ENCODE measurements at places on chromosomes 7 and 10.

DNA sequence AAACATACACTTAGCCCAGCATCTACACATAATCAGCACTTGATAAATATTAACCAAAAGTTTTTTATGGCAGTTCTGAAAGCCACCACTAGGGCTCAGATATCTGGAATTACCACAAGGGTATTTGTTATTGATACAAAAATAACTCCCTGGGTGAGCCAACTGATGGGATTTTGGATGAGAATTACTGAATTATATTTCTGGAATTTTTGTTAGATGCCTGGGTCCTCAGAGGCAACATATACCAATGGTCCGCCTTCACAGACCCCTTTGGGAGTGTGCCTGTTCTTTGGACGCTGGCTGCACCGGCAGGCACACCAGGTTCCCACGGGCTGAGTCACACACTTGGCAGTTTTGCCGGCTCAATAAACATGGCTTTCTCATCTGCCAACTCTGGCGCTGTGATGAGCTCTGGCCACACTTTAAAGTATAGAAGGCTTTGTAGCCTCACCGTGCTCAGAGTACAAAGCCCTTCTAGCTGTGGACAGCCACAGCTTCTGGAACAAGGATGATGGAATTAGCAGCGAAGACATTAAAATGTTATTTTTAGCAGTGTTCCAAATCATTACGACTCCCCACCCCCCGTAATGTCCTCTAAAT lies 24.5 kb upstream of the EEPD1 start:
- peak; percentile 87 for DNase-seq

GRCh38 chr10:8596929-8597472 lies 542.5 kb downstream of the GATA3 start:
- DNase-seq = no peak

- no peak for DNase-seq
These were observed 59.2 kb downstream of the AKR1E2 start for GRCh38 chr10:4885162-4885561.

- DNase-seq = peak; percentile 39
These were observed 44.6 kb upstream of the VDAC2 start for GRCh38 chr10:75165684-75166622.

DNA sequence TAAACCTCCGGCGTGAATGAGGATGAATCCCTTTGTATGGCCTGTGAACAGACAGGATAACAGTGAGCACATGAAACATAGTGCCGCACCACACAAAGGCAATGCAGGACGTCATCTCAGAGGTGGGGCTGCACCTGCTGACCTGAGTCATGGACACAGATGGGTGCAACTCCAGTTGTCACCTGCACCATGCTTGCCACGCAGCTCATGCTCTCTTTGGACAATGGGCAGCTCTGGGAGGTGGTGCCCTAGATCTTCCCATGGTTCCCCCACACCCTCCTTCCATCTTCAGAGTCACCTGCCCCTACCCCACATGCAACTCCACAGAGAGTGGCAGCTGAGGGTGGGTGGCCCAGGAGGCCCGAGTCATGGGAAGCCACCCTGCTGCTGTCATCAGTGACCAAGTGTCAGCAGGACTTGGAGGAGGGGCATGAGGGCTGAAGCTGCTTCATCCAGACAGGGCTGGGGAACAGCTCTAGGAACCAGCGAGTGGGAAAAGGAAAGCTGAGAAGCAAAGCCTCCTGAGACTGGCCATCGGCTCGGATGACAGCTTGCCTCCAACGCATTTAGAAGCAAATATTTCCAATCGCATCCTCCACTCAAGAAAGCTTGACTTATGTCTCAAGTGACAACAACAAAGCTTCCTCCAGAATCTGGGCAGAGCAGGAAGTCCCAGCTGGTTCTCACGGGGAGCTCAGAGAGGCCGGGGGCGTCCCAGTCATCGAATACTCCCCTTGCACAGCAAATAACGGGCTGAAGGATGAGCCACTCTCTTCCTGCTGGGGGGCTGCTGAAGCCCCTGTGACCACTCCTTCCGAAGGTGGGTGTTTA lies 27.1 kb downstream of the VIPR2 start:
- no peak for DNase-seq

DNA sequence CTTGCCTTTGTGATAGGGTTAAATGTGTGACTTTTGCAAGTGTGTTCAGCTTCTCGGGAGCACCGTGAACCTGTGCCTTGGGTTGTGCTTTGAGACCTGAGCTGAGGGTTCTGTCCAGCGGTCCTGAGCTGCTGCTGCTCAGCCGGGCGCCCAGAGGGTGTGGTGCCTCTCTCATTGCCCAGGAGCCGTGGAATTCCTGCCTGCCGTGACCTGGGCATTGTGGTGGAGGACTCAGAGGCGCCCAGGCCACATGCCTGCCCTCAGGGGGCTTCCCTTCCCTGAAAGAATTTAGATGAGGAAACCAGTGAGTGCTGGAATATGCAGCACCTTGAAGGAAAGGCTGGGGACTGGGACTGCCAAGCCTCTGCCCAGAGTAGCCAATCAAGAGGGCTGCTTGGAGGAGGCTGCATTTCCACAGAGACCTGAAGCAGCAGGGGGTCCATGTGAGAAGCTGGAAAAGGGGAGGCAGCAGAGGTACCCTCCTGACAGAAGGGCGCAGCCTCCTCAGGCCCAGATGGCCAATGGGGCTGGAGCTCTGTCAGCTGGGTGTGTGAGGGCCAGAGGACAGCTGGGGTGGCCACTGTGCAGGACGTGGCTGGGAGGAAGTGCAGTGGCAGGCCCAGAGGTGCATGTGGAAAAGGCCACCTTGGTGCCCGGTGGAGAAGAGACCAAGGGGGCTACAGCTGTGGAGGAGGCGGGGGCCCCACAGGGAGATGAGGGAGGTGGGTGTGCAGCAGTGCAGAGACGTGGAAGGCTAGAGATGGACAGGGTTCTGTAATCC lies 107.3 kb downstream of the NKX6-2 start:
- DNase-seq = no peak

DNA sequence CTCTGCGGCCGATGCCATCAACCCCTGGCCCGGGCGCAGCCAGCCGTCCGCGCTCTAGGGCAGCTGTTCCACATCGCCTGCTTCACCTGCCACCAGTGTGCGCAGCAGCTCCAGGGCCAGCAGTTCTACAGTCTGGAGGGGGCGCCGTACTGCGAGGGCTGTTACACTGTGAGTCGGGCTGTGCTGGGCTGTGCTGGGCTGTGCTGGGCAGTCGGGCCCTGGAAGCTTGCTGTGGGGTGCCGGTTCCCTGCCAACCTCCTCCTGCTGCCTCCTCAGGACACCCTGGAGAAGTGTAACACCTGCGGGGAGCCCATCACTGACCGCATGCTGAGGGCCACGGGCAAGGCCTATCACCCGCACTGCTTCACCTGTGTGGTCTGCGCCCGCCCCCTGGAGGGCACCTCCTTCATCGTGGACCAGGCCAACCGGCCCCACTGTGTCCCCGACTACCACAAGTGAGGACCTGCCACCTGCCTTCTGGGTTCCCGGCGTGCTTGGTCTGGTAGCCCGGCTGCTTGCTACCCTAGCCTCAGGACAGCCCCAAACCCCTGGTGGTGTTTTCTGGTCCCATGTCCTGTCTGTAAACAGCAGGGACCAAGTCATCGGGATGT lies 7.5 kb downstream of the ZYX start:
- no peak for DNase-seq

DNA sequence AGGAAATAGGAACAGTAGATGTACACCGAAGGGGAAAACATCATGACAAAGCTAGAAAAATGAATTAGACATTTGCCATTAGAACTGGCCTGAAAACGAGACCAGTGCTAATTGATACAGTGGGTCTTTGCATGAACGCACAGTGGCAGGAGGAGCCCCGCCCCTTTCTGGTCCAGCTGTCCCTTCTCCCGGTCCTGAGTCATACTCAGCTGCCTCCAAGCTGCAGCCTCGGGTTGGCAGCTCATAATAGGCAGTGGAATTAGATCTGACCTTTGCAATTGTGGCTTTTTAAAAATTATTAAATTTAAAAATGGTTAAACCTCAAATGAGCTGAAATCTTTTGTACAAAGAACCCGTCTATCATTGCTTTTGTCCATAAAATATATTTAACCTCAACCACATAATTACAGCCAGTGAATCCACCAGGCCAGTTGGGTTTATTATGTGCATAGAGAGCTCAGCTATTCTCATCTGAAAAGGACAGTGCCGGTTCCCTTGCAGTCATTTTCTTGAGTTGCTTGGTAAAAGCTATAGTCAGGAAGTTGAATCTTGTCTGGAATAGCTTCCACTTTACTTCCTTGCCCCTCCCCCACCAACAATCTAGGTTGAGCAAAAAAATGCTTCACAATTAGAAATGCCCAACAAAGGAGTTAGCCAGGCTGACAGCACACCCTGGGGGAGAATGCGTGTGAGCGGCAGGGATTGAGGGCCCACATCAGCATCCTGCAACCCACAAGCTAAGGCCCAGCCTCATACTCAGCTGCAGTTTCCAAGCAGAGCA lies 147.1 kb downstream of the BUB3 start:
- DNase-seq = no peak

DNA sequence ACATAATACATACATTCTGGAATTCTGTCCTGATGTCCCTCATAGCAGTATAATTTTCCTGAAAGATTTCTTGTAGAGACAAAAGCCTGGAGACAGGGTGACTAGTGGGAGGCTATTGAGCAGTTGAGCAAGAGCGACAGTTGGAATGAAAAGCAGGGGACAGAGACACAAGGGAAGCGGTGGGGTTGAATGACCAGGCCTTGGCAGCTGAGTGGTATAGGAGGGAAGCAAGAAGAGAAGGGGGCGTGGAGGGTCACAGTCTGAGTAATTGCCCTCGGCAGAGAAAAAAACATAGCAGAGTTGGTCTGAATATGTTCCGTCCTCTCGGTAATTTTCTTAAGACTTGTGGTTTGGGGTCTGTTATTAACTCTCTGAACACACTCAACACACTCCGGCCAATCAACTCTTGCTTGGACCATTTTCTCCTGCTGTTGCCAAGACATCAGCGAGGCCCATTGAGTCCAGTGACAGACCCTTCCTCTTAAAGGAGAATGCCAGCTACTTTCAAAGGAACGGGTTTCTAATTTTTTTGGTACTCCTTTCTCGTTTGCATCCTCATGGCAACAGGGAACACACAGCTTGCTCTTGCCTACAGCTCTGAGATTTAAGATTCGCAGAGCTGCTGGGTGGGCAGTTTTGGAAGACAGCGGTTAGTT lies 5.3 kb upstream of the ACTR3B start:
- no peak for DNase-seq

GRCh38 chr7:87178320-87178719 lies 26.1 kb downstream of the DMTF1 start:
- DNase-seq = no peak

- peak; percentile 79 for DNase-seq
These were observed 86.9 kb upstream of the ZNF438 start for GRCh38 chr10:31118556-31118955.

- DNase-seq = peak; percentile 73
These were observed 1.7 kb downstream of the EGFR start for GRCh38 chr7:55020466-55020871.

DNA sequence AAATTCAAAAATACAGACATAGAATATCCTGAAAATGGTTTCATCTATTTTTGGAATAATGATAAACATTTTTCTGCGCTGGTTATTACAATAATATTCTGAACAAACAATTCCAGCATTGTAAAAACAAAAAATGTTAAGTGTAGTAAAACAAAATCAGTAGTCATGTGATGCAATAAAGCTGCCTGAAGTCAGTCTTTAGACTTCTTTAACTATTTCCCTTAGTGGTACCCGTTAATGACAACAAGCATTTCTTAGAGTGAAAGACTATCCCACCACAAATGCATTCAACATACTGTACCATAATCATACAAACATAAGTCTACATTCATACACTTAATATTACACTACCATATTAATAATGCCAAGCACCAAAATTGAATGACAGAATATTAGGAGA lies 1.6 kb downstream of the SKAP2 start:
- DNase-seq = no peak

DNA sequence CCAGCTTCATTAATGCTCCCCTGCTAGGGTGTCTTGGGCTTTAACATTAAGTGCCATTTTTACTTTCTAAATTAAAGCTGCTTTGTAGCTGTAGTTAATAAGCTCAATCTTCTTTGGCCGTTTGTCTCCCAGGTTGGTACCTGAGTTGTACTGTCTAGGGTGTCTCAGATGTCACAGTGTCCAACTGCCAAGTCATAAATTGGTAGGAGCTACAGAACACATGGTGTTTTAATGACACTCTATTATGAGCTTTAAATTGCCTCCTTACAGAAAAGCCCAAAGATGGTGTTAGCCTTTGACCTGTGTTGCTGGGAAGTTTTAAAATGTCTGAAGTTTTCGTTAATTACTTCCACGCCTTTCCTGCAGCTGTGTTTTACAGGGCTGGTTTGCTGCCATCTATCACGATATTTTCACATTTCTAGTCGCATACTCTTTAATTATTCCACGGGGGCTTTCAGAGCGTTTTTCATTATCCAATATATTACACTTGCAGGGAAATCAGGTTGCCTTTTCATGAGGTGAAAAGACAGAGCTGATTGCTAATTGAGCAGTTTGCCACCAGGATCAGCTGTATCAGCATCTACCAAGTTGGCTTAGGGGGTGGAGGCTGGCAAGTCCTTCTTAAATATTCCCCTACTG lies 247.8 kb upstream of the PLPP4 start:
- DNase-seq = no peak

DNA sequence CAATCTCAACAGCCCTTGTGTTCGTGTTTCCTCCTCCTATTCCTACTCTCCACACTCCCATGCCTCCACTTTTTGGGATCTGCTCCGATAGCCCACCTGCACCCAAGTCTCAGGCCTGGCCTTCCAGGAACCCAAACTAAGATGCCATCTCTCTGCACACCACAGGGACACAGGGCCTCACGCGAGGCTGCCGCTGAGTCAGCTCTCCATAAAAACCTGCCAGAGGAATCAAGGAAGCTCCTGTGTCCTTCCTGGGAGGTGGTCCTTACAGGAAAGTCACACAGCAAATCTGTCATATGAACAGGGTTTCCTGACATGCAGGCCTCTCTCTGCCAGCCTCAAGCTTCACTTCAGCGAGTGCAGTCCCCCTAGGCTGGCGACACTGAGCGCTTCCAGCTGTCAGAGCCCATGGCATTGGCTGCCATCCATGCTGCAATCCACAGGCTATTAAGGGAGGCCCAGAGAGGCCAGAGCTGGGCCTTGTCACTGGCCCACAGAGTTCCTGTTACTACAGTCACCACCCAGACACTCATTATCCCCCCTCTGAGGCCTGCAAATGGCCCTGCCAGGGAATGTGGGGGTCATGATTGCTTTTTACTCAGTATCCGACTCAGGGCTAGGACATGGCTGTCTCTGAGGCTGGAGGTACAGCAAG lies 151.4 kb downstream of the OAT start:
- DNase-seq = peak; percentile 56

DNA sequence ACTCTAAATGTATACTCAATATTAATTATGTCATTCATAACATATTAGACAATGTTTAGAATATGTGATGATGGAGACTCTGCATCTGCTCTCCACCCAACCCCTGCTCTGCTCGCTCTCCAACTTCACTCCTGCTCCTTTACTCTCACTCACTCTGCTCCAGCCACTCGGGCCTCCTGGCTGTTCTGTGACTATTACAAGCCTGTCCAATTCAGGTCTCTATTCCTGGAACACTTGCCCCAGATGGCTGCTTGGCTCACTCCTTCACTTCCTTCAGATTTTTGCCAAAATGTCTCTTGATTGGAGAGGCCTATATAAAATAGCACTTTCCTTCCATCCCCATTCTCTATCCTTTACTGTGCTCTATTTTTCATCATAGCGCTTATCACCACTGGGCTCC lies 84.8 kb downstream of the HBP1 start:
- DNase-seq = no peak

- DNase-seq = no peak
These were observed 8.8 kb downstream of the CUX1 start for GRCh38 chr7:101826081-101826835.

GRCh38 chr10:77415313-77415960 lies 222.2 kb downstream of the KCNMA1 start:
- DNase-seq = peak; percentile 69
